ENCODE measurements at places on chromosomes 12 and 14.

DNA sequence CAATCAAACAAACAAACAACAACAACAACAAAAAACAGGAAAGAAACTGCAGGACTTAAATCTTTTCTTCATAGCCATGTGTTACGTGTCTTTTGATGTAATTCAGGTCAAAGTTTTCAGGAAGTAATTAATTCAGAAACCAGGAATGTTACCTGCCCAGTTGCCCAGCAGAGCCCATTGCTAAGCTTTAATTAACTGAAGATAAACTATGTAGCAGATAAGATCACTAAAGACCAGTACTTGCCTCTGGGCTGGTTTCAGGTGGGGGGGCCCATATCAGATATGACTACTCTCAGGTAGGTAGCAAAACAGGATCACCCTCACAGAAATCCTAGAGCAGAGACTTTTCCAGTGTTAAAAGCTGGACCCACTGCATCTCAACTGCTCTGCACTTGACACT lies 69.2 kb downstream of the LIN7A start:
- DNase-seq, result no peak

GRCh38 chr14:68547305-68548193 lies 245.3 kb downstream of the ZFP36L1 start:
- no peak for DNase-seq

DNA sequence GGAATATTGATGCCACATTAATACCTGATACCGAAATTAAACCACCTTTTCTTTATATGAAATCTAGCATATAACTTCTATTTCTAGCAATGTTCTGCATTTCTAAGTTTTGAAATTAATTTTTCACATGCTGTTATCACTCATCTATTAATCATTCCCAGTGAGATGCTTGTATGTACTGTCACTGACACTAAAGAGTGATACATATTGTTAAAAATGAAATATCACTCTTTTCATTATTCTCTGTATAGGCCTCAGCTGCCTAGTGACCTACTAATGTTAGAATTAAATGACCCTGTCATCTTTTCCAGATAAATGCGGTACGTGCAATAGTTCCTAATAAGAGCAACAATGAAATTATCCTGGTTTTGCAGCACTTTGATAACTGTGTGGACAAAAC lies 49.7 kb upstream of the KCNH3 start:
- DNase-seq, result no peak

DNA sequence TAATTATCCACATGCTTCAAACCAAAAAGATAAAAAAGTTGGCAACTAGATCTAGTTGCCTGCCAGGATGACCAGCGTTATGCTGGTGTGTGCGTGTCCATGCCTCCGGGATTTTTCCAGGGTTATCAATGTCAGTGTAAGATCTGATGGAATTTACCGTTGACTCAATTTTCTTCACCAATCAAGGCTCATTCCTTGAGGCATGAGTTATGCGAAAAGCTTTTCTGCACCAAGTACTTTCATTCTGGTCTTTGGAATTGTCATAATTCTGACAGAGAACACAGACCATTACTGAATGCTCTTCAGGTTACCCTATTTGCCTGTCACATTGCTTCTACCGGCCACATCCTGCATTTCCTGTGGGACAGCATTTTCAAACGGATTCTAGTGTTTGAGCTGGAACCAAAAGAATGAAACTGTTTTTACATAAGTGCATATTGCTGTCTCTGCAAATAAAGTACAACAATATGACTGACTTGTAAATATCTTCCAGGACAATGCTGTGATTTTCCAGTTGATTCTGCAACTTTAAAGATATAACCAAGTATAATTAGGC lies 91.8 kb downstream of the DUSP16 start:
- DNase-seq, result no peak

GRCh38 chr14:64720131-64720576 lies 15.9 kb downstream of the PLEKHG3 start:
- DNase-seq, result no peak

GRCh38 chr12:69331519-69331908 lies 16.7 kb upstream of the LYZ start:
- no peak for DNase-seq

GRCh38 chr14:58465421-58465820 lies 37.9 kb downstream of the KIAA0586 start:
- DNase-seq, result no peak

GRCh38 chr14:50979941-50980850 lies 35.9 kb upstream of the PYGL start:
- DNase-seq, result no peak

- DNase-seq, result no peak
Measured at GRCh38 chr12:88638388-88638787, 58.1 kb upstream of the KITLG start.

DNA sequence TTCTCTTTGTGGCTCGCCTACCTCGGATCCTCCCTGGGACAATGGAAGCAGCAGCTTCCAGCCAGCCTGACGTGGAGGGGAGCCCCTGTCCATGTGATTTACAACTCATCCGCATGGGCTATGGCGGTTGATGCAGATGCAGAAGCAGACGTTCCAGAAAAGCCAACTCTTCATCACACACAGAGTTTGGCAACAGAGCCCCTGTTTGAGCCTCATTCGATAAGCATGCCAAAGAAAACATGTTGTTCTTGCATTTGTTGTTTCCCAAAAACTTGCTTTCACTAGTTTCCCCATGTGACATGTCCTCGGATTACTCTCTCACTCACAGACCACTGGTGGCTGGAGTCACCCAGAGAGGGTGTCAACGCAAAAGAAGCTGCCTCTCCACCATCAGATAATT lies 16.4 kb upstream of the TC2N start:
- no peak for DNase-seq

DNA sequence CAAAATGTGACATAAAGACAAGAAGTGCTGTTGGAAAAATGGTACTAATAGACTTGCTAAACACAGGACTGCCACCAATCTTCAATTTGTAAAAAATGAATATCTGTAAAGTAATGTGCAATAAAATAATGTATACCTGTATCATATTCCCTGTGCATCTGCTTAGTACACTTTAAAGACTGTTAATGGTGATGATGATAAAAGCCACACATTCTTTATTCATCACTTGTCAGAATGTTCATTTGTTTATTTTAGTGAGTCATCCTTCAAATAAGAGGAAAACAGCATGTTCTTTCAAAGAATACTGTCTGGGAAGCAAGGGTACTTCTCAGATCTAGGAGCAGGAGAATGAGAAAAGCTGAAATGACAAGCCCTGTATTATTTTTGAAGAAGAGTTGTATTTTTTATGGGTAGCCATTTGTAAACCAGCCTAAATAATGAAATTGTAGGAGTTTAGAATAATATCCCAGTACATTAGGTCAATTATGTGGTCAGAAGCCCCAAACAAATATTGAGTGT lies 78.3 kb upstream of the PSMA6 start:
- DNase-seq, result no peak

GRCh38 chr14:91835197-91835919 lies 32.0 kb downstream of the TC2N start:
- no peak for DNase-seq

GRCh38 chr12:110533607-110534006 lies 31.5 kb downstream of the RAD9B start:
- no peak for DNase-seq

DNA sequence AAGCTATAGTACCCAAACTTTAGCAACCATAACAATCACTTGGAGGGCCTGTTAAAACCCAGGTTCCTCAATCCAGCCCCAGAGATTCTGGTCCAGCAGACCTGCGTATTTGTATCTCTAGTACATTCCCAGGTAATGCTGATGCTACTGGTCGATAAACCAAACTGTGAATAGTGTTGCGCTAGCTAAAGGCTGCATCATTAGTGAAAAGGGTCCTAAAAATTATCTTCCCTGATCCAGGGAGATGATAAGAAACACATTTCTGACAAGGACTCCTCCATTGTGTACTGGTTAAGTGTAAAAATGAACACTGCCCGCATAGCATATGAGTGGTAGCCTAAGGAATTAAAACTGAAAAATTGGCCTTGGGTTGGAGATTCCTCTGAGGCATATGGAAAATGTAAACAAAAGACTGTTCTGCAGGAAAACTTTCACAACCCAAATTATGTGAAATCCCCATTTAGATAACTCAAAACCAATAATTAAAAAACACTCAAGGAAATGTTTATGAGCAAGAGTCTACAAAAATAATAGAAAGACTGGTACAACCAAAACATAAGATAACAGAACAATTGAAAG lies 322.7 kb downstream of the CEP128 start:
- DNase-seq, result no peak

DNA sequence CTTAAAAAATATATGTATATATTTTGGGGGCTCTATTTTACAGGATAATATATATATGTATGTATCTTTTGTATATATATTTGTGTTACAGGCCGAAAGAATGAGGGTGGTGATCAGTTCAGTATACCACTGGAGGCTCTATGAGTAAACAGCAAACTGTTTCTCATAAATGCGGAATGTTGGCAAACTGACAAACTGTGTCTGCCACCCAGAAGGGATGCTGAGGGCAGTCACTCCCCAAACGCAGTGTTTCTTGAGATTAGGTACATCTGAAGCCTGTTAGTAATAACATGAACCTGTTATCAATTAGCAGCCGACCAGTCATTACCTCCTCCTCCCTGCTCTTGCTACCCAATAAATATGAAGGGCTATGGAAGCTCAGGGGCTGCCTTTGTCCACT lies 20.8 kb downstream of the TNFAIP2 start:
- DNase-seq, result no peak

DNA sequence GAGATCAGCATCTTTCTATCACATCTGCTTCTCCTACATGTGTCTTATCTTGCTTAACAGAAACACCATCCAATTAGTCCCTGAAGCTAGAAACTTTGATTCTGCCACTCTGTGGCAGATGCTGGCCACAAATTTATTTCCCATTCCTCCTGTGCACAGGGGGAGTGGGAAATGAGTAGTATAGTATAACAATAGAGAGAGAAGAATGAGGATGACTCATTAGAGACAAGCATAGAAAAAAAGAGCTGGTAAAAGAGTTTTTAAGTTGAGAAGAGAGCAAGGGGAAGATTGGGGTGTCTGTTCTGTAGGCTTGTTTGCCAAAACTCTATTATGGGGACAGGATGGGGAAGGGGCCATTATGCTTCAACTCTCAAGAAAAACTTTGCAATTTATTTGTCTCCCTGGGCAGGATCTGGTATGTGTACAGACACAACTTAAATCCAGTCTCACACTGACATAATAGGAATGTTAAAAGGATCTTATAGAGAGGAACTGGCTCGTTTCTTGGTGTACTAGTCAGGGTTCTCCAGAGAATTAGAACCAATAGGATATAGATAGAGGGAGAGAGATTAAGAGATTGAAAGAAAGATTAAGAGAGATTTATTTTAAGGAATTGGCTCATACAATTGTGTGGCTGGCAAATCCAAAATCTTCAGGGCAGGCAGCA lies 142.6 kb upstream of the CPSF6 start:
- DNase-seq, result no peak

GRCh38 chr14:21874167-21874566 lies 200.5 kb upstream of the OR4E1 start:
- DNase-seq, result no peak

- no peak for DNase-seq
Measured at GRCh38 chr14:53295985-53296582, 143.0 kb upstream of the DDHD1 start.

- no peak for DNase-seq
Measured at GRCh38 chr14:19920021-19920657, at the start of gene OR4K5. OR4K5 (plus strand) TSS chr14:19920607; CDS start chr14:19920607, 0 bp downstream.

DNA sequence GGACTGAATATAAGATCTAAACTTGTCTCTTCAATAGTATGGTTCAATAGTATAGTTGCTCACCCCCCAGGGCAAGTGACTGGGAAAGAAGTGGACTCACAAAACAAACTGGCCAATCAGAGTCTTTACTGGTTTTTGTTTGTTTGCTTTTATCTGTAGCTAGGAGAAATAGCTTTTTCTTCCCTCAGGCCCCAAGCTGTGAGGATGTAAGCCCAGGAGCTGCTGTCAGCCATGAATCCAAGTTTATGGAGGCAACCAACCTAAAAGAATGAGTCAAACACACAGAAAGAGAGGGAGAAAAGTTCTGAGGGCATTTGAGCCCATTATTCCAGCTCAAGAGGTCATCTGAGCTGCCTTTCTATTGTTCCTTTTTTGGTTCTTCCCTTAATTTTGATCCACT lies 375.3 kb downstream of the BCAT1 start:
- no peak for DNase-seq

DNA sequence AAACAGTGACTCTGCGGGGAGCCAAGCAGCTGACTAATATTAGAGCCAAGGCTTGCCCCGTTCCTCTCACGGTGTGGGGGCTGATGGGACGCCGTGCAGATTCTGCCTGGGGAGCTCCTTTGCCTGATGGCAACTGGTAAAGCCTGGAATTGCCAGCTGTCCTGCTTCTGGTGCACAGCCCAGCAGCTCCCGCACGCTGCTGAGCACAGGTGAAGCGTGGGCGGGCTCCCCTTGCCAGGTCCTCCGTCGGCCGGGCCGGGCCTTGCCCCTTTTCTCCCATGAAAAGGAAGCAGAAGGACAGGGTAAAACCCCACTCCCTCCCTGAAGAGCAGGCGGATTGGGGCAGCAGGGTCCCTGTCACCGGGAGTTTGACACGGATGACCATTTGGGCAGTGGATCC lies 79.0 kb downstream of the WDR20 start:
- DNase-seq, result no peak

- DNase-seq, result no peak
Measured at GRCh38 chr12:88015825-88016224, 13.4 kb downstream of the C12orf50 start.

DNA sequence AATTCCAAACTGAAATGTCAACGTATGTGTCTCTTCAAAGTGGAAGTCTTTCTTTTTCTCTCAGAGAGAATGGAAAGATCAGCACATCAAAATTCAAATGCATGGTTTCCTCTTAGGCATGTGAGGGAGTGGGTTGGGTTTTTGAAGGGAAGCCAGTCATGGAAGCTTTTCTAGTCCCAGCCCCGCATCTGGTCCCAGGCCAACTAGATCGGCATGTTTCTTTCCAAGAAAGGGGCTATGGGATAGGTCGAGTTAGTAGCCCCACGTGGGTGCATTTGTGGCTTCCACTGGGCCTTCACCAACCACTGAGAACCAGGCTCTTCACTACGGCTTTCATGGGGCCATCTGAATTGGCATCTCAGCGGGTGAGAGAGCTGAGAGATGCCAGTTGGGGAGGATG lies 6.6 kb downstream of the C1S start:
- no peak for DNase-seq

DNA sequence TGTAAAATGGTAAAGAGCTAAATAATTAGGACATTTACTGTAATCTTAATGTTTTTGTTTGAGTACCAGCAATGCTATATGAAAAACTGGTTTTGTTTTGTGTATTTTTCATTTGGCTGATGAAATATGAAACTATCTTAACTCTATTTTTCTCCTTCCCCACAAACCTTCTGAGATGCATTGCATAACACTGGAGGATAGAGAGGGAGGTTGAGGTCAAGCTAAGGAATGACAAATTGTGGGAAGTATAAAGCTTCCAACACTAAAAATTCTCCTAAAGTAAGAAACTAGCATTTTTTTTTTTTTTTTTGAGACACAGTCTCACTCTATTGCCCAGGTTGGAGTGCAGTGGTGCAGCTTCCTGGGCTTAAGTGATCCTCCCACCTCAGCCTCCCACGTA lies 31.5 kb upstream of the SRP54 start:
- DNase-seq, result no peak

- no peak for DNase-seq
Measured at GRCh38 chr12:7064516-7064915, 4.0 kb downstream of the C1S start.
